ENCODE measurements at places on chromosomes 4 and X.
A peak's percentile ranks its signal among the peaks of the same experiment; 100 is the strongest.

- no peak for DNase-seq
Observed at GRCh38 chrX:39730662-39731329, 367.0 kb downstream of the BCOR start.

DNA sequence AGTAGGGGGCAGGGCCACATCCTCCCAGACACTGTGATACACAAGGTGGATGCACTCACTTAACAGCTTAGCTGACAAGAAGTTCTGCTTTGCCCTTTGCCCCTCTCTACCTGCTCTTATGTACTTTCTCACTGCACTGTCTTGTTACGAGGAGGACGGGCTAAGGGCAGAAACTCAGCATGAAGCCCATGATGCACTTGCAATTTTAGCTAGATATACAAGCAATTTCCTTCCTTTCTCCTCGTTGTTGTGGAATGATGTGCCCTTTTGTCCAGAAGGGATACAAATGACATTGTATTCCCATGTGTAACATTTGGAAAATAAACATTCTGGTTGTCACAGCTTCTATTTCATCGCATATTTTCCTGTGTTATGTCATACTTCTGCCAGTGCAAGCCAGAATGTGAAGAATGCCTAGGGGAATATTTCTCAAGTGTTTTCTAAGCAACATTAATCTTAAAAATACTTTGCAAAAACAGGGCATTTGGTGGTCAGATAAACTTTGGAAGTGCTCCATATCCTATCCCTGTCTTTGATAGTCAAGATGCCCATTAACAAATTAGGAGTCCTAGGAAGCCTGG is 47.2 kb downstream of the MAOA start:
- DNase-seq, result no peak

- no peak for DNase-seq
Observed at GRCh38 chr4:109390115-109390768, 43.4 kb upstream of the SEC24B start.

DNA sequence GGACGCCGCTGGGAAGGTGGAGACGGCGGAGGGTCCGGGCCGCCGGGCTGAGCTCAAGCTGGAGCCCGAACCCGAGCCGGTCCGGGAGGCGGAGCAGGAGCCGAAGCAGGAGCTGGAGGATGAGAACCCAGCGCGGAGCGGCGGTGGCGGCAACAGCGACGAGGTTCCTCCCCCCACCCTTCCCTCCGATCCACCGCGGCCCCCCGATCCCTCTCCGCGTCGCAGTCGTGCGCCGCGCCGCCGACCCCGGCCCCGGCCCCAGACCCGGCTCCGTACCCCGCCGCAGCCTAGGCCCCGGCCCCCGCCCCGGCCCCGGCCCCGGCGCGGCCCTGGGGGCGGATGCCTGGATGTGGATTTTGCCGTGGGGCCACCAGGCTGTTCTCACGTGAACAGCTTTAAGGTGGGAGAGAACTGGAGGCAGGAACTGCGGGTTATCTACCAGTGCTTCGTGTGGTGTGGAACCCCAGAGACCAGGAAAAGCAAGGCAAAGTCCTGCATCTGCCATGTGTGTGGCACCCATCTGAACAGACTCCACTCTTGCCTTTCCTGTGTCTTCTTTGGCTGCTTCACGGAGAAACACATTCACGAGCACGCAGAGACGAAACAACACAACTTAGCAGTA is 483 bp downstream of the USP27X start:
- no peak for DNase-seq

GRCh38 chr4:140138428-140138827 is 15.6 kb downstream of the MAML3 start:
- no peak for DNase-seq

- no peak for DNase-seq
Observed at GRCh38 chrX:53544936-53545335, 110.8 kb upstream of the HSD17B10 start.

DNA sequence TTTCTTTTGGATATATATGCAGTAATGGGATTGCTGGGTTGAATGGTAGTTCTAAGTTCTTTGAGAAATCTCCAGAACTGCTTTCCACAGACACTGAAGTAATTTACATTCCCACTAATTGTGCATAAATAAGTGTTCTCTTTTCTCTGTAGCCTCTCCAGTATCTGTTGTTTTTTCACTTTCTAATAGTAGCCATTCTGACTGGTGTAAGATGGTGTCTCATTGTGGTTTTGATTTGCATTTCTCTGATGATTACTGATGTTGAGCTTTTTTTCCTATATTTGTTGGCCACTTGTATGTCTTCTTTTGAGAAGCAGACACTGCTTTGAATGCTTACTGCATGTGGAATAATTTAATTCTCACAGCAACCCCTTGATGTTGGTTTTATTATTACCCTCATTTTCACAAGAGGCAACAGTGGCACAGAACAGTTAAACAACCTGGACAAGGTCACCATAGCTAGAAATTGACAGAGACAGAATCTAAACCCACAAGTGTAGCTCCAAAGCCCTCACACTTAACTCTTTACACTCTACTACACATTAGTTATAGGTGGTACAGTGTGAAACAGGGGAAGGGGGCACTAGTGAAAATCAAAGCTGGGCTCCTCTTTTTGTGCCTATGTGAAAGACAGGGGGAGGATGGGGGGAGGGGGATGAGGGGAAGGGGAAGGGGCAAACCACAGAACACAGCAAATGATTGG is 96.1 kb downstream of the REELD1 start:
- DNase-seq, result no peak

DNA sequence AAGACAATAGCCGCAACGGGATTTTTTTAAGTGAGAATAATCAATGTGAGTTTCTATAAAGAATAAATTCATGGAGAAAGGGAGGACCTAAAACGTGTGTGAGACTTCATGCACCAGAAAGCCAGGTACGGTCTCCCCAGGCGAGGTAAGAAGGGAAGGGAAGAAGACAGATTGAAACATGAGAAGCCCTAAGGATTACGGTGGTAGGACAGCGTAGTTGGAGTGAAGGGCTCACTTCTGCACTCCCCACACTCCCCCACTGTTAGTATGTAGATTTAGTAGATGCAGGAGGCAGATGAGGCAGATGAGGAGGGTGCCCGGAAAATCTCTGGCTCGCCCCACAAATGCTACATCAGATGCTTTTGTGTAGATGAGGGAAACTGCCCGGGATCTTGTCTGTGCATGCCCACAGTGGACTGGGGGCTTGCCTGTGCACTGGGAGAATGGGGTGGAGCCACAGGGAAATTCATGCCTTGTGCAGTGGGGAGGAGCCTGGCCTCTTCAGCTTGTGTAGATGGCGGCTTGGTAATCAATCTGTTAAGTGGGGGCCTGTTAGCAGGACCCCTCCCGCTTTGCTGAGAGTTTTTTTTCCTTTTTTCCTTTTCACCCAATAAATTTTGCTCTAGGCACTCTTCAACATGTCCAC is 1544.5 kb upstream of the TENM3 start:
- DNase-seq, result no peak

DNA sequence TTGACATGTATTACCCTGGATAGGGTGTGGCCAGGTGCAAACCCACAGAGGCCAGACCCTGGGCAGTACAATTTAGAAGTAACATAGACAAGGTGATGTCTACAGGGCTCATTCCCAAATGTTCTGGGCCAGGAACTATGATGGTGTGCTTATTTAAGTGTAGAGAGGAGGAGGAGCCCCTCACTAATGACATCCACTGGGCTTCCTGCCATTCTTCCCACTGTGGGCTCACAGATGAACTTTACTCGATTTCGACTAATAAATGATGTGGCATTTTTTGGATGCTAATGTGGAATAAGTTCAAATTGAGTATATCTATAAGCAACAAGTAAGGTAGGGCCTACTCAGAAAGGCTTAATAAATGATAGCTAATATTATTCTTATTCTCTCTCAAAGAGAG is 280.9 kb upstream of the BOD1L1 start:
- no peak for DNase-seq

GRCh38 chr4:15756361-15756861 is 21.7 kb upstream of the CD38 start:
- DNase-seq, result no peak

DNA sequence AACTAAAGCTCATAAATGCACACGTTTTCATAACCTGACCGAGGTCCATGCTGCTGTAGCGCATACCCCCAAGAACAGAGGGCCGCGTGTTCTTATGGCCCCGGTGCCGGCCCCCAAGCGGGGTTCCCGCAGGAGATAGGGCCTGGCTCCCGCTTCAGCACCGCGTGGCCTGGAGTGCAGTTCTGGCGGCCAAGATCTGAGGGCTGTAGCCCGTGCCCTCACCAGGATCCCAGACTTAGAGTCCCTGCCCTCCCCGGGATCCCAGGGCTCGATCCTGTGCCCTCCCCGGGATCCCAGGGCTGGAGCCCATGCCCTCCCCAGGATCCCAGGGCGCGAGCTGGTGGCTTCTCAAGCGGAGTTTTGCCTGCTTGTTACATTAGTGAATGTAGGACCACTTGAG is 1.0 kb upstream of the GRPEL1 start:
- DNase-seq, result no peak

DNA sequence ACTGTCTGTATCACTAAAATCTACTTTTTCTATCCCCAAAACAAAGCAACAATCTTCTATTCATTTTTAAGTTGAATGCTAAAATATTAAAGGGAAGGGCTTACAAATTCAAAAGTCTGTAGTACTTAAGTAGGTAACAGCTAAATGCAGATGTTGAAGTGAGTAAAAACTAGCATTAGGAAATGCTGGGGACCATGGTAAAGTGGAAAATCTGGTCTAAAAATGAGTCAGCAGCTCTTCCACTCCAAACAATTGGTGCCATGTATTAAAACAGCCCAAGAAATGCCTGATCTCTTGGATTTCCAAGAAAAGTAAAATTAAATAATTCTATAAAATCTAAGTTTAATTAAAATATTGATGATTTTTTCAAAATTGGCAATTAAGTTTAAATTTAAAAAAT is 73.3 kb upstream of the PPP3CA start:
- DNase-seq, result no peak

DNA sequence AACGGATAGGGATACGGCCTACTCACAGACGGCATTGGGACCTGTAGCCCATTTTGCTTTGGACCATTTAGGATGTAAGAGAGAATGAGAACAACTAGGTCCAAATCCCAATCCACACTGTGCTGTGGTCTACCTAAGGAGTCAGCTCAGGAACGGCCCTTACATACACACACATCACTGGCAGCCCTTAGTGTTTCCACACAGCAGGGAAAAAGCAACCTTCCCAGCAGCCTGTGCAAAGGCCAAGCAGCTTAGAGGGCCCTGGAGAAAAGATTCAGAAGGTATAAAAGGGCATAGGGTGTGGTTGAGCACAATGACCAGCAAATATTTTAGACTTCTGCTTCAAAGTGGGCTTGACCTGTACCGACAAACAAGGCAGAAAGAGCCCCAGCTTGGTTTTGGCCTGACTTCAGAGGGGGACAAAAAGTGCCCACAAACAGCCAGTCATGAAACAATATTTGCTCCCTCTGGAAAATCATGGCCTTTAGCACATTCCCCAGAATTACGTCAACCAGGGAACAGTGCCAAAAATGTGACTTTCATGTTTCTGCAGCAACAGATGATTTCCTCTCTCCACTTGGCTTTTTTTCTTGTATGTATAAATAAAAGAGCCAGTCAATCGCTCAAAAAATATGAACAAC is 359.5 kb upstream of the FGF16 start:
- peak; percentile 87 for DNase-seq

DNA sequence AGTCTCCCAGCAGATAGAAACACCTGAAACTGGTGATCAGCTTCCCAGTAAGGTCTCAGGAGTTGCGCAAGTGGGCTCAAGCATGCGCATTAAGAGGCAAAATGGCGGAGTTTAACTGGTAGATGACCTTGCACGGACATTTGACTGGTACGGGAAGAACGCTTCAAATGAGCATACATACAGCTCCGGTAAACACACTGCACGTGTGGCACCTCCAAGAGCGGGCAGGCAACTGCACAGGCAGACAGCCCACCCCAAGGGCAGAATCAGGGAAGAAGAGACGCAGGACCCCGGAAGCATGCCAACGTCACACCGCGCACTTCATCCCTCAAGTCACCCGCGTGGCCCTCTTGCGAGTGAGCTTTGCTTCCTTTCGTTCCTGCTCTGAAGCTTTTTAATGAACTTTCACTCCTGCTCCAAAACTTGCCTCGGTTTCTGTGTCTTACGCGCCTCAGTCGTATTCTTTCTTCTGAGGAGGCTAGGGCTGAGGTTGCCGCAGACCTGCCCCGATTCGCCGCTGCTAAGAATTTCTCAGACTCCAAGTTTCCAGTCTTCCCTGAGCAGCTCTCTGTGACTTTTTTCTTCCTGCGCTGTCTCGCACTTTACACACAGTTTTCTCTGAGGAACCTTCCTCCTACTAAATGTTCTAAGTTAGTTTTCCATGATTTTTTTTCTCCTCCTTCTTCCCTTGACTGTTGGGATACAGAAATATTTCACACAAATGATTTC is 180.7 kb upstream of the ZFP42 start:
- peak; percentile 16 for DNase-seq

DNA sequence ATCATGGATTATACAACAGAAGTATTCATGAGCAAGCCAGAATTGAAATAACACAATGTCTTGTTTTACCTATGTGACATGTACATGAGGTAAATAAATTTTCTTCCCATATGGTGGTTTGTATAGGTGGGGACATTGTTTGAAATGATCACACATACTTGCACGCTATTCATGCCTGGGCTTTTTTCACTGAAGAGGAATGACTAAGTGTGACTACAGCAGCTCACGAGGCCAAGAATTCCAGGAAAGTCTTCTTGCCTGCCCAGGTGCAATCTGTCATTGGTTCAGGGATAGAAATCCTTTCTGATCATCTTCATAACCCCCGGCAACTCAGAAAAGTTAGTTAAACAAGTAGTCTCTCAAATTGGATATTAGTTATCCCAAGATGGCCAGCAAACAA is 36.3 kb upstream of the AREG start:
- no peak for DNase-seq

DNA sequence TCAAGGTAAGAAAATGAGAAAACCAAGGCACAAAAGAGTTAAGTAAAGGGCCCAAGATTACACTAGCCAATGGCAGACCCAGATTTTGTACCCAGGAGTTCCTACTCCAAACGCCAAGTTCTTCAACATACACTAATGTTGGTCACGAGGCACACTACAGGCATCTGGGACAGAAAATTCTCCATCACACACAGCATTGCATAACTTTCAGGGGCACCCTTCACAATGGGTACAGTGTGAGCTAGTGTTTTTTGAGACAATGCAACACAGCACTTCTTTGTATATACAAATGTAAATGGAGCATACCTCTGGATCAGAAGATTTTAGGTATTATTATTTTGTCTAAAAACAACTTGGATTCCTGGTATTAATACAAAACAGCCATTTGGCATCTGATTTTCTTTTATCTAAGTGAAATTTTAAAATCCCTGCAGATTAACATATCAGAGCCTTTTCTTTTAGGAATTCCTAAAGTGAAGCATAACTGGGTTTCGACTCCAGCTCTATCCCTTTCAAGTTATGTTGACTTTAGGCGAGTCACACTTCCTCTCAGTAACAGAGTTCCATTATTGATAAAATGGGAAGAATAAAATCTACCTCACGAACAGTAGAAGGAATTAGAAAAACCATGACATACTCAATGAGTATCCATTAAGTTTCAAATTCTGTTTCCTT is 41.1 kb downstream of the ADGRA3 start:
- no peak for DNase-seq

DNA sequence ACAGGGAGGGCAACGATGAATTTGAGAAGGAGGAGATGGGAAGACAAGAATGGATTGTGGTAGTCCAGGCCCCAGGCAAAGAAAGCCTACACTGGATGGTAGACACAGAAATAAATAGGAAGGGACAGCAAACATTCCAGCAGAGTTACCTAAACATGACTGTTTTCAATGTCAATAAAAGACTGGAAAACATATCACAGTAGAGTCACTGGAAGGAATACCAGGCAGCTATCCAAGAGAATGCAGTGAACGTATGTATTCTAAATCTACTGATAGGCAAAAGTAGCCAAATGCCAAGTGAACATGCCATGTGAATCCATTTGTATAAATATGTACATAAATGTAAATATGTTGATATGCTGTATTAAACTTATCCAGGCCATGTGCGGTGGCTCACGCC is 183.0 kb downstream of the PALLD start:
- no peak for DNase-seq

All from right lung (tissue), 10 donors.